ENCODE measurements at places on chromosomes 2 and 18.

- DNase-seq: peak; percentile 55
These were observed 28.7 kb upstream of the RPRD1A start for GRCh38 chr18:36095936-36096519.

DNA sequence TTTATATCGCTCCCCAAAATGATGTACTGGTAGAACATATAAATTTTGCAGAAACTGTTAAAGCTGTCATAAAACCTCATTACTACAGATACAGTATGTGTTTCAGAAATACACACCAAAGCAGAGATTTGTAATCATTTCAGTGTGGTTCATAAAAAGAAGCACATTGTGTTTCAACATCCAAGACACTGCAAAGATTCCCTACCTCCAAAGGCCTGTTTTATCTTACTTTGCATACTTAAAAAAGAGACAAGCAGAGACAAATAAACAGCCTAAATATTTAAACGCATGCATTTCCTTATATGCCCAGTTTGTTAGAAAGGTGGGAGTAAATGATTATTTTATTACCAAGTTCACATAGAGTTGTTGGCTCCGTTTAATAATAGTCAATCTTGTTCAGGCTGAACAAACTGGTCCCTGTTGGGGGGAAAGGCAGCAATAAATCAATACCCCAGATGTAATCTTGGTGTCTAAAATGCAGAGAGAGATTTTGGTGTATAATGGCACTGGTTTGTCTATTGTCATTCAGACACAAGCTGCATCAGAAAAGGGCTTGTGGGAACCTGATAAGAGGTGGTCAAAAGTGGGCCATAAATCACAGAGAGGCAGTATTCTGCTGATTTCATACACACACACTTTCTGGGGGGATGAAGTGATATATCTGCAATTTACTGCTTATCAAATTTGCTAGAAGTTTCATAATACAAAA, 321.4 kb upstream of the ETAA1 start:
- DNase-seq: no peak

DNA sequence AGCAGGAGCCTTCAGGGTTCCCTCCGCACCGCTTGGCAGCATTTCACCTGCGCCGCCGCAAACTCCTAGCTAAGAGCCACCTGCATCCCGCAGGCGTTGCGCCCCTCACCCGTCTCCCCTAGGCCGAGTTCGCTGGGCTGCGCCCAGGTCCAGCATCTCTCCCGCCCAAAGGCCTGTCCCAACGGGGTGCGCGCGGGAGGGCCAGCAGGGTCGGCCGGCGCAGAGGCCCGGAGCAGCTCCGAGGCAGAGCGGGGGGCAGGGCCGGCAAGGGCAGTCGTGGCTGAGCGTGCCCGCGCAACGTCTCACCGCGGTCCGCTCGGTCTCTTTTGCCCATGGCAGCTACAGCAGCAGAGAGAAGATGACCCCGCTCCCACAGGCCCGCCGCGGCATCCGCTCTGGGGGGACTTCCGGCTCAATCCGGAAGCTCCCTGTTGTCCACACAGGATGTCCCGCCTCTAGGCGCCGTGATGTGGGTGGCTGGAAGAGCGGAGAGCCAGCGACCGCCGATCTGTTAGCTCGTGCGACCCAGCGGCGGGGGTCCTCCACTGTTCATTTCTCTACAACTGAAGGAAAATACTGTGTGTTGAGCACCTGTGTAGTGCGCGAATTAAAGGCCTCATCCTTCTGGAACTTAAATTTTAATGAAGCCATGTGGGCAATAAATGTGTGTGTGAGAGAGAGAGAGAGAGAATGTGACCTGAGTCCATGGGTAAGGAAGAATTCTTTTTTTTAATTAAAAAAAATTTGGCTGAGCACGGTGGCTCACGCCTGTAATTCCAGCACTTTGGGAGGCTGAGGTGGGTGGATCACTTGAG, at the start of gene ERCC3:
Gene ERCC3 (minus strand): TSS at position 397 of the 815 bp plus-strand sequence. CDS start 63 bp downstream, at position 334.
- peak; percentile 89 for DNase-seq

DNA sequence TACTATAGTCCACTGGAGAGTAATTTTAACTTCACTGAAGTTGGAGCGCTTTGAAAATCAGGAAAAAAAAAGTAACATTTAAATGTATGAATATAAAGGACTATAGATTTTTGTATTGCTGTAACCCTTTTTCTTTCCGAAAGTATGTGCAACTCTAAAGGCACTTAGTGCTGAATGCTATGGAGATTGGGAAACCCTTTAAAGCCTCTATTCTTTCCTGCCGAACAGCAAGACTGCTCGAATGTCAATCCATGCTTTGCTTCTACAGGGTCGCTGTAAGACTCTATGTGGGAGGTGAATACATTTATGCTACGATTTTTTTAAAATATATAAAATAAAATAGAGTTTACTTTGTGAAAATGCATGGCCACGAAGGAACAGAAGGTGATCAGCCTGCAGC, 825 bp downstream of the GRB14 start:
- no peak for DNase-seq

DNA sequence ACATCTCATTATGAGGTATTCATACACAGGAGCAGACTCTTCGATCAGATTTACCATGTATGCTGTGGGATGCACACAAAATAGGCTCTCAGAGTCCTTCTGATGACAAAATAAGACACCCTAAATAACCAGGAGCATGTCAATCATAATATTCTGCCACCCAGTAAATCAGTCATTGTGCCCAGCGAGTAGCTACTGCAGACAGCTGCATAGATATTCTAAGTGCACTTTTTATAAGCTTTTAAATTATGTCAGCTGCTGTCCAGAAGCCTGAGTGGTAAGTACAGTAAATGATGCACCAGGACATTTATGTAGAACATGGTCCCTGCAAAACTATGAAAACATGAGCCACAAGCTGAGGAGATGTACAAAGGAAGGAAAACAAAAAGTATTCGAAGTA, 102.9 kb downstream of the CCDC141 start:
- no peak for DNase-seq

DNA sequence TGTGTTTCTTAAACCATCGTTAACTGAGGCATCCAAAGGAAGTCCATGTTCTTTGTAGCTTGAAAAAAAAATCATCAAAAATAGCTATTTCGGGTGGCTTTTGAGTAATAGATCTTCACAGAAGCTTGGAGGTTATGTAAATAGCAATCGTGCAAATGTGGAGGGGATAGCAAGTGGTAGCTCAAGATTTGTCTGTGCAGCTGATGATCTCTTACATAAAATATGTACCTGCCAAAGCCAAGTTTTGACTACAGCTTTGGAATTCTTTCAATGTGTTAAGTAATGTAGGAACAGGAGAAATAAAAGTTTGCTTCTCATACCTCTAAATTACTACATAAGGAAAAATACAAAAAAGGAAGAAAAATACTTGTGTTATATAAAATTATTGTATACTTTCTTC, 1432.0 kb downstream of the DPP10 start:
- DNase-seq: no peak

DNA sequence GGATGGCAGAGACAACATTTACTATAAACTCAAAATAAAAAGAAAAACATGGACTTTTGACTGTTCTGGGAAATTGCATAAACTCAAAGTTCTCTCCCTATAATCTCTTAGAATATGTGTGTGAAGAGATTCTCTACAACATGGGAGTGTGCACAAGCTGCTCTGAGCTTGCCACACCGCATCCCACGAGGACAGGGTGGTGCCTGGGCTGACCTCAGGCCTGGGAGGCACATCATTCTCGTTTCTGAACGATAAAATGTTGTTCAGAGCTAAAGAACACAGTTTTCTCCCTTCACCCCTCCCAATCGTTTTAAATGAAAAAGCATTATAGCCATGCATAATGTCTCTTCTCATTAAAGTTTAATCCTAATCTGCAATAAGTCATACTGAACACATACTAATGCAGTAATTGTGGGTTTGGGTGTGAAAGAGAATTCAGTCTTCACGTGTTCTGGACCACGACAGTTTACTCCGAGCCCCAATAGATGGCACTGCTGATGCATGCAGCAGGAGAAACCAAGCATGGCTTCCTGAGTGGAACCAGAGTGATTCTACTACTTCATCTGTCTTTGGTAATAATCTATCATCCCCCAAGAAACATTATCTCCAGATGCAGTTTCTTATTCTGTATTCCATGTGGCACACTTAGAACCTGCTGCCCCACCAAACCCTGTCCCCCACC, 46.9 kb upstream of the LAMA1 start:
- peak; percentile 6 for DNase-seq

DNA sequence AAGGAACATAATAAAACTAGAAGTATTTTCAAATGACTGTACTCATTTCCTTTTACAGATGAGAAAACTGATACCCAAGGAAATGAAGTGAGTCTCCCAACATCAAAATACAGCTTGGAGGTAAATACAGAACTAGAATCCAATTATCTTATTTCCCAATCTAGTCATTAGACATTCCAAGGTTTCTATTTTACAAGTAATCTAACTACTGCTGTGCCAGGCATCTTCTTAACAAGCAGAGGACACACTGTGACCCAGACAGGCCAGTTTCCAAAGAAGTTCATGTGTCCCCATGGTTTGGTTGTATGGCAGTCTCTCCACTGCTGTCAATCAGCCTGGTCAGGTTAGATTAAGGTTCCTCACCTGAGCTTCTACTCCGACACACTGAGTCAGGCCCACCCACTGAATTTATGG, 143.5 kb downstream of the THADA start:
- peak; percentile 6 for DNase-seq

DNA sequence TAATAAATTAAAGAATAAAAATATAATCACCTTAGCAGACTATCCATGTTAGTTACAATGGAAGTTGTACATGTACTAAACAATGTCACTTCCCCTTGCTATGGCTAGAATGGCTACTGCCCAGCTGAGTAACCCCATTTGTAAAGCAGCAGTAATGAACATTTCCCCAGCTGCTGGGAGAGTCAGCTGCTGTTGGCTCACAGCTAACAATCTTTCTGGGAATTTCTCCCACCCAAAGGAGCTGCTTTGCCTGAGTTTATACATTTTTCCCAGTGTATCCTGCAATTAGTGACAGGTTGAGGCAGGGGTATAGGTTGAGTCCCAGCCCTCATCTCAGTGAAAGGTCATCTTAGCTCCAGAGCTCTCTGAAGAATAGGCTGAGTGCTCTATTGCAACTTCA, 665.6 kb upstream of the KLHL29 start:
- DNase-seq: no peak

- DNase-seq: no peak
These were observed 1341.3 kb upstream of the LRRTM1 start for GRCh38 chr2:81645745-81646301.

- DNase-seq: no peak
These were observed 70.0 kb downstream of the ANKRD44 start for GRCh38 chr2:197240421-197241041.

- DNase-seq: peak; percentile 2
These were observed 453.4 kb downstream of the BCL11A start for GRCh38 chr2:60100034-60100433.

DNA sequence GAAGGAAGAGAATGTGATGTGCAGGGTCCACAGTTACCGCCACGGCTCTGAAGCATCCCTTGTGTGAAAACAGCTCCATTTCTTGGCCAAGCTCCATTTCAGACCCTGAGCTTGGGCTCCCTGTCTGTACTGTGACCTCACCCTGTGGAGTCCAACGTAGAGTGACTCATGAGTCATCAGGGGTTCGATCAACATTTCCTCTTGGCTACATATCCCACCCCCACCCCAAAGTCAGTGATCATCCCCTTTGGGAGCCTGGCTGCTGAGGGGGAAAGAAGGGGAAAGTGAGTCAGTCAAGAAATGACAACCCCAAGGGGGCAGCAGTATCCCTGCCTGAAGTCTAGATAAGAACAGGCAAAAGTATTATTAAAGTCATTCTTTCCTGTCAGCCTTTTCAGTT, 62.2 kb downstream of the PAPOLG start:
- DNase-seq: peak; percentile 24

DNA sequence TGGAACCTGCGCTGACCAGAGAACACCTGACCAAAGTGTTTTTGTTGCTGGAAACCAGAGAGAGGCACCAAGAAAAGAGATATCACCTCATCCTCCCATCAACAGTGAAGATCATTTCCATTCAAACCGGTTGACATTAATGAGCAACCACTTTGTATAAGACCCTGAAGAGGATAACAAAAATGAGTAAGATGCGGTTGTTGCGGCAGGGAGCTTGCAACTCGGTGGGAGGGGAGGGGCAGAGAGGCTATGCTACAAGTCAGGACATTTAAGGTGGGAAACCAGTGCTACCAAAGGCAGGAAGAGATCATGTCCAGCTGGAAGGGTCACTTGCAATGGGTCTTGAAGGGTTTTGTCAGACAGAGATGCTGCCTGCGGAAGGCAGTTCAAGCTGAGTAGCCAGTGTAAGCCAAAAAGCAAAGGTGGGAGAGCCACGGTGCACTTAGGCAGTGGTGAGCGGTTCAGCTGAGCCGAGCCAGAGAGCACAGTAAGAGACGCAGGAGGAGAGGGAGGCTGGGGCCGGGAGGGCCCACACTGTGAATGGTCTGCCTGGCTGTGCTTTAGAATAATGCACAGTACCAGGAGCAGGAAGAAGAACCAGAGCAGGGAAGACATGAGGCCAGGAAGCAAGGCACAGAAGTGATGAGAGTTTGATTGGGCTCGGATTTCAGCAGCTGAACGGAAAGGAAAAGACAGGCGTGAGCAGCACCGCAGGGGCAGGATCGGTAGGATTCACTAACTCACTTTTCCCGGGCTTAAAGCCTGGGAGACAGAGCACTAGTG, 24.4 kb upstream of the DTNB start:
- DNase-seq: no peak

GRCh38 chr2:149597050-149597667, 9.6 kb upstream of the MMADHC start:
- no peak for DNase-seq

DNA sequence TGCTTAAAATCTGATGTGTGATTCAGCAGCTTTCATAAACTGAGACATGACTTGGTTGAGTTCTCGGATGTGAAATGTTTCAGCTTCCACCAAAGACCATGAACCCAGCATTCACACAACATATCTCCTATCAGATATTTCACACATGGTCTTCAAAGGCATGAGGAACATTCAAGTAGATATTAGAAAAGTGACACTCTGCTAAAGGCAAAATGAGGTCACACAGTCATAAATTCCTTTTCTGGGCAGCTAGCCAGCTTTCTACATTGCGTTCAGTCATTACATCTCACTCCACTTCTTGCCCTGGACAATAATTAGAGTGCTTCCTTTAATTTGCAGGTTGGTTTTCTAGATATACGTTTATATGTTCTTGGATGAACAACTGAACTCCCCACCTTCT, 96.7 kb downstream of the GAREM1 start:
- no peak for DNase-seq

DNA sequence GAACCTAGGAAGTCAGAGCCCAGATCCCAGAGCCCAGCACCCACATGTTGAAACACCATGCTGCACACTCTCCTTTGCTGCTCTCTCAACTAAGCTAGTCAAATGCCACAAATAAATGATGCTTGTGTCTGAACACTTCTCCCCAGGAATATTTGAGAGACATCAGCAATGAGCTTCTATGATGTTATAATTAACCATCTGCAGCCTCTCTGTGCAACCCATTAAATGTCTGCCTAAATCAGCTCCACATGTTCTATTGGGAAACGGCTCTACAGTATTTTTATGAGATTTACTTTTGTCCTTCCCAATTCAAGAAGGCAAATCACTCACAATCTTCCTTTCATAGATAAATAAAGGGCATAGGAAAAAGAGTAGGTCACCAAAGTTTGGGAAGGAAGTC, 266.8 kb upstream of the PARD3B start:
- DNase-seq: no peak

GRCh38 chr2:11023326-11024258, 111.9 kb downstream of the KCNF1 start:
- no peak for DNase-seq
